Suprapubic skin (tissue), 4 donors: ENCODE measurements at places on chromosomes 5 and 9.
A peak's percentile ranks its signal among the peaks of the same experiment; 100 is the strongest.

- no peak for DNase-seq
These were observed 12.1 kb upstream of the ERAP1 start for GRCh38 chr5:96819806-96820205.

DNA sequence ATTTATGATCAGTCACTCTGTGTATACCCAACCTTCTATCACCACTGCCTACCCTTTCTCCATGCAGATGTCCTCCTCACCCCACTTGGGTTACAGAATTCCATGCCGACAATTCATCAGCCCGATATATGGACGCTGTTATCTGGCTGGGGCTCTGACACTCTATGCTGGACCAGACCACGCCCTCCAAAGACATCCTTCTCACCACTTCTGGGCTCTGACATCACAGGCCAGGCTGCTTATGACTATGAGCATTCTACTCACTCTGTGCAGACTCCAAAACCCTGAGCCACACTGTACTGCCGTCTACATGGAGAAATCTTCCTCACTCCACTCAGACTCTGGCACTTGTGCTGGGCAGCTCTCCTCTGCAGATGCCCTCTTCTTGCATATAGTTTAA, 7.6 kb upstream of the AK3 start:
- DNase-seq = no peak

DNA sequence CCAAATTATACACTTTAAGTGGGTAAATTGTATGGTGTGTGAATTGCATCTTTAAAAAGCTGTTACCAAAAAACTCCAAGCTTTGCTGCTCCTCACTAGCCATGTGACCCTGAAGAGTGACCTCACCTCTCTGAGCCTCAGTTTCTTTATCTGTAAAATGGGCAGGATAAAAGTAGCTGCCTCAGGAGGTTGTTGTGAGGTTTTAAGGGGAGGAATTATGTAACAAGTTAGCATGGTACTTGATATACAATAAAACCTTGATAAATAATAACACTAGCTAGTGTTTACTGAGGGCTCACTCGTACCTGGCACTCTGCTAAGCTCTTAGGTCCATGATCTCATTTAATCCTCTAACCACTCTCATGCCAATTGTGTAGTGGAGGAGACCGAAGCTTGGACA, 19.0 kb upstream of the PHF19 start:
- DNase-seq = no peak

GRCh38 chr9:98150721-98151120, 31.7 kb upstream of the TRIM14 start:
- DNase-seq = peak; percentile 6

GRCh38 chr9:109969011-109969410, 189.0 kb downstream of the PALM2AKAP2 start:
- DNase-seq = no peak

DNA sequence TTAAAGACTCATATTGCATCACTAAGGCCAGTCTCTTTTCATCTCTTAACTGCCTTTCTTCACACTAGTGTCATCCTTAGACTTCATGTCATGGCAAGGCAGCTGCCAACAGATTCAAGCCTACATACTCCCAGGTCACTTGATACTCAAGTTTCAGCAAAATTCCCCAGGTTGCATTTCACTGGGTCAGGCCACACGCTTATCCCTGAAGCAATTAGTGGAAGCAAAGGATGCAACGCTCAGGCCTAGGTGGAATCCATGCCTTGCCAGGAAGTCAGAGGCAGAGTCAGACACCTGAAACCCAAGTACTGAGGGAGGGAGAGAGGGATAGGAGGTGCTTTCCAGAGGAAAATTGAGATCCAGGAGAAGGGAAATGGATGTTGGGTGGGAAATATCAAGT, 28.9 kb downstream of the YIPF5 start:
- DNase-seq = no peak

- DNase-seq = no peak
These were observed 27.2 kb downstream of the NEK6 start for GRCh38 chr9:124284940-124285441.

DNA sequence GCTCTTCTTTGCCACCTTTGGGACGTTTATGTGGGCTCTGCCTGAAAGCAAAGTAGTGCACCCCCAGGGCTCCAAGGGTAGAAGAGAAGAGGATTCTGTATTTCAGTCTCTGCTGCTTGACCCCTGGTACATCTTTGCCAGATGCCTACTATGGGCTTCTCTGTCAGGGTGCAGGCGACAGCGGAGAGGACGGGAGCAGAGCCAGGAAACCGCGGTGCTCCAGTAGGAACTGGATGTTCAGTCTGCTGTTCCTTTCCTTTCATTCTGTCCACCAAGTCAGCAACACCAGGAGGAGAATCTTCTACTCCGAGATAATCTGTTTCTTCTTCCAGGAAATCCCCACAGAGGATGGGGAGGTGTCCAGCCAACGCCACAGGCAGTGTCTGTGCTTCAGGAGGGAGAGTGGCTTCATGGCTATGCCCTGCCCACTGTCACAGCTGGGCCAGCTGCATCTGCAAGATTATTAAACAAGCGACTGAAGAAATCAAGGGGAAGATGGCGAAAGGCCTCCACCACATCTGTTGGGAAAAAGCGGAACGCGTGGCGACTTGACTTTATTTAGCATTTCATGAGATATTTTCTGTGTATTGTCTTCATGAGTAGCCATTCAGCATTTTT, 398.3 kb downstream of the IRX1 start:
- no peak for DNase-seq

DNA sequence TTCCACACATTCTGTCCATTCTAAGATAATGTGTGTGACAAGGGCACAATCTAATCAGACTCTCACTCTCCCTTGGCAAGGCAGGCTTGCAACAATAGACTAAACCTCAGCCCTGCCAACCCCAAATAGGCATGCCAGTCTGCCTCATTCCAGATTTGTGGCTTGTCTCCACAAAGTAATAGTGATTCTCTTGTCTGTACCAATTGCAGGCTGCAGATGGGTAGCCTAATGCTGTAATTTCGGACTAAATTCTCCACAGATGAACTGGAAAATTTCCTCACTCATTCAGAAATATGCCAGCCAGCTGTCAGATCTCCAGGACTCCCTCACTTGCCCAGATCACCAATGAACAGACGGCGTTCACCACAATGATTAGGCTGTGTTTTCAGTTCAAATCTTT, 413.6 kb downstream of the ELAVL2 start:
- DNase-seq = no peak

GRCh38 chr5:150120617-150121447, 34.5 kb upstream of the CSF1R start:
- DNase-seq = peak; percentile 54

- DNase-seq = no peak
These were observed 142.1 kb upstream of the POU5F2 start for GRCh38 chr5:93883459-93883858.

- no peak for DNase-seq
These were observed 16.1 kb downstream of the ZNF608 start for GRCh38 chr5:124730381-124730780.

DNA sequence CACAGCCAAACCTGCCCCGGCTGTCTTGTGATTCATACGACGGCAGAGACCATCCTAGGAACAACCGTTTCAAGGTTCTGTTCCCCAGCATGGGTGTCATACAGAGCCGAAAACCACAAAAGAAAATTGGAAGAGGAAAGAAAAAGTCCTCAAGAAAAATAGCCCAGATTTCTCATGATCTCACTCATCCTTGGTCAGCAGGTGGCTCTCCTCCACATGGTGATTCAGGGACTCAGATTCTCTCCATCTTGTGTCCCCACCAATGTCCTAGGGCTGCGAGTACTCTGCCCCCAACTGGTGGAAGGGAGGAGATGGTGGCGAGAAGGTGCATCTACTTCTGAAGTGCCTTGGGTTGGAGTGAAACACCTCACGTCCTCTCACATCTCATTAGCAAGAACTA, 25.6 kb downstream of the PDZD2 start:
- no peak for DNase-seq

- DNase-seq = no peak
These were observed 116.6 kb upstream of the VCAN start for GRCh38 chr5:83354958-83355357.

GRCh38 chr5:150438873-150439546, 10.5 kb downstream of the RPS14 start:
- no peak for DNase-seq

GRCh38 chr9:38363589-38363925, 28.9 kb upstream of the ALDH1B1 start:
- DNase-seq = peak; percentile 58

- no peak for DNase-seq
These were observed 41.3 kb upstream of the RASGEF1C start for GRCh38 chr5:180250329-180250728.

DNA sequence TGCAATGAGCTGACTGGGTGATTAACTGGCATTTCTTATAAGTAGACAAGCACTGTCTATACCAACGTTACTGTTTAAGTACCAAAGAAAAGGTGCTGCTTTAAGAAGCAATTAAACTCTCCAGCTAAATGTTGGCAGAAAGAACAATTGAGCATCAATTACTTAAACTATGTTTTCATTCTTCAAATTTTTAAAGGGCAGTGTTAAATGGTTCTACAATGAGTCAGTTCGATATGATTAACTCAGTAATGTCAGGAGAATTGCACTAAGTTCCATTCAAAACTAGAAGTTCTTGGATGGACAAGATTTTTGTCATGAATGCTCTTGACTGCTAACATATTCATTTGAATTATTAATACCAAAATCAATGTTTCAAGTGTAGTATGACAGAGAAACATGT, 593.7 kb downstream of the DNAH5 start:
- no peak for DNase-seq

DNA sequence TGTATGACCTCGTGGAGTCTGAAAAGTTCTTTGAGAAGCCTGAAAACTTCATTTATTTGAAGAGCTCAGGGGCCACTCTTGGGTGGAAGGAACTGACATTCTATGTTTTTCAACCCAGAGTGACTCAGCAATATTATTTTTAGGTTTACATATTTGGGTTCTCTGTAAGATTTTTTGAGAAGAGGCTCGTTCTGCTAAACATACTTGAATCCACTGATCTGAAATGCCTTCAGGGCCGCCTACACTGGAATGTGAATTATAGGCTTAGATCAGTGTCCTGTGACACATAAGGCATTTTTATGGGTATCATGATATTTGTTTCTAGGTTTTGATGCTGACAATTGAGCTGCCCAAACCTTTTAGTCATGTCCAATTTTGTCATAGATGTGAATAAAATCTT, 86.2 kb downstream of the PSAT1 start:
- no peak for DNase-seq

- DNase-seq = no peak
These were observed 86.3 kb downstream of the STK10 start for GRCh38 chr5:172101547-172102217.

DNA sequence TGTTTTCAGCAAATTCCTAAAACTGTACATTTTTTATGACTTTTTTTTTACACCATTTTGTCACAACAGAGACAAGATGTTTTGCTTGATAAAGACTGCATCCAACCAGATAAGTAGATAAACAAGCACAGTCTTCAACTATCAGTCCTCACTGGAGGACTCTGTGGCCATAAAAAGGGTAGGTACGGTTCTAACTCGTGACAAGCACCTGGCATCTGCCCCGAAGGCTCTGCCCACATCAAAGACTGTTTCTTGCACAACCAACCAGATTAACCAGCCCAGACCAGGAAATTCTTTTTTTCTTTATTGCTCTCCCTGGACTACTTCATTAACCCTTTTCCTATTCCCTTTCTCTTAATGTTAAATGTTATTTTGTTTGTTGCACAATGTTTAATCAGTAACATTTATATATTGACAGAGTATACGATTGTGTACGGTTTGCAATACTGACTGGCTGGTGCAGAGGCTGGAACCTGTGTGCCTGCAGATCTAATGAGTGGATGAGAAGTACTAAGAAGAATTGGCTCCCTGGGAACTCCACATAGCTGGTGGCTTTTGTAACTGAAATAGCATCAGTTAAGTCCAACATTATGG, 74.1 kb downstream of the SERINC5 start:
- DNase-seq = no peak

GRCh38 chr5:20683241-20683940, 695.4 kb upstream of the CDH18 start:
- DNase-seq = no peak

DNA sequence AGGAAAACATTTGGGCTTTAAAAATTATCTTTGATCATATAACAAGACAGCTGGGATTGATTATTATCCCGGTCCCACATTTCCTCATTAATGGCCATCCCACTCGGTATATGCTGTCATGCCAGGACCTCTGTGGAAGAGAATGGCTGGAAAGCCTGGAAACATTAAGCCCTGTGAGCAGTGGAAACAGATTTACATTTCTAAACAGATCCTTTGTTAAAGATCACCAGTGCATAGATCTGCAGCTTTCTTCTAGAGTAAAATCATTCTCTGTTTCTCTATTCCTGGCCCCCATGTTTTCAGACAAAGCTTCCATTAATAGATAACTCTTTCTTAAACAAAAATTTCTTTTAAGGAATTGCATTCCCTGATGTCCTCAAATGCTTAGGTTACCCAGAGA, 152.2 kb downstream of the CAVIN4 start:
- DNase-seq = no peak

DNA sequence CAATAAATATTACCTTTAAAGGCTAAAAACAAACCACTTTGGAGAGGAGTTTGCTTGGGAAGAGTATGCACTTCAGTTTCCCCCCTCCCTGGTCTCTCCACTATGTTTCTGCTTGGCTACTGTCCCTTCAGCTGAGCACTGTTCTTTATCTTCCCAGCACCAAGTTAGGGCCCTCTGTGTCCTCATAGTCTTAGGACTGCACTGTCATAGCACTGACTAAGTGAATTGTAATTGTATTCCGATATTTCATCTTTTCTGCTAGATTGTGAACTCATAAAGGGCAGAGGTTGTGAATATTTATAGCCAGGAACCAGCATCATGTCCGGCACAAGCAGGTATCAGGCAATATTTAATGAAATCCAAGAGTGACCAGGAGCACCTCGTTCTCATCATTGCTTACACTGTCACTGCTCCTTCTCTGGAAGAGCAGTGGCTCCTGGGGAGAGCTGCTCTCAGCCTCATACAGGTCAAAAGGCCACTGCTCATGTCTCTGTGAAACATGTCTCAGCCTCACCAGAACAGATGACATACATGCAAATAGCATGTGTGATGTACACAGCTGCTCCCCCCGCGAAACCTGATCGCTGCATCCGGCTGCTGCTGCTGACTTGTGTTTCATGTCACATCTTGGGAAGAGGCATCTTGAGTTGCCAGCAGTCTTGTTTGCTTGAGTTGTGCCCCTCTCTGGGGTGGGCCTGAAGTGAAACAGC, 279.7 kb upstream of the MSX2 start:
- no peak for DNase-seq

DNA sequence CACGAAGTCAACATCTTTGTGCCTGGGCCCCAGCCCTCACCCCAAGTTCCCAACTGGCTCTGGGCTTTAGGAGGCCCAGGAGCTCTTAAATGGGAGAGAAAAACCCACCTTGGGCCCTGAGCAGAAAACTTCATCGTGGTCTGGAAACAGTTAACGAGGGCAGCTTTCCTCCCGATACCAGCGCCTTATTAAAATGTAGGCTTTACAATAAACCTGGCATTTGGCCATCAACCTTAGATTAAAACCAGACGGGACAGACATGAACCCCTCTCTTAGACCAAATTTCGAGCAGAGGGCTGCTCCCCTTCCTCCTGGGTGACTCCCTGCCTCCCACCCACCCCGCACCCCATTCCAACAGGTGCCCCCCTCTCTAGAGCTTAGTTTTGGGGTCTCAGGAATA, 39.4 kb downstream of the PRRX2 start:
- no peak for DNase-seq

- peak; percentile 32 for DNase-seq
These were observed 85.8 kb upstream of the DMRT1 start for GRCh38 chr9:755454-756381.
